Activated CD8-positive, alpha-beta T cell treated with anti-CD3 and anti-CD28 coated beads, Interleukin-2, amount 10 ng/mL, durations not matched to agents 7 days and 5 days (primary cell): ENCODE measurements at places on chromosomes 4 and X. TPM values are rescaled to one million over a fixed set of nuclear protein-coding genes. Genes with fewer than 3 reads are reported as not detected.

- no peak for DNase-seq
Observed at GRCh38 chrX:16466640-16467432, 183.1 kb upstream of the S100G start.

- no peak for DNase-seq
Observed at GRCh38 chr4:2219233-2219760, 22.6 kb downstream of the HAUS3 start.

DNA sequence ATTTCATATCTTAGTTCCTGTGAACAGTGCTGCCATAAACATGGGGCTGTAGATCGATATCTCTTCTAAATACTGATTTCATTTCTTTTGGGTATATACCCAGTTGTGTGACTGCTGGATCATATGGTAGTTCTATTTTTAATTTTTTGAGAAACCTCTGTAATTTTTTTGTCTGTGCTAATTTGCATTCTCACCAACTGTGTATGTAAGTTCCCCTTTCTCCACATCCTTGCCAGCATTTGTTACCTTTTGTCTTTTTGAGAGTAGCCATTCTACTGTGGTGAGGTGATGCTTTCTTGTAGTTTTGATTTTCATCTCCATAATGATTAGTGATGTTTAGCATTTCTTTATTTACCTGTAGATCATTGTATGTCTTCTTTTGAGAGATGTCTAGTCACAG is 2086.5 kb upstream of the TENM3 start:
- DNase-seq: no peak

DNA sequence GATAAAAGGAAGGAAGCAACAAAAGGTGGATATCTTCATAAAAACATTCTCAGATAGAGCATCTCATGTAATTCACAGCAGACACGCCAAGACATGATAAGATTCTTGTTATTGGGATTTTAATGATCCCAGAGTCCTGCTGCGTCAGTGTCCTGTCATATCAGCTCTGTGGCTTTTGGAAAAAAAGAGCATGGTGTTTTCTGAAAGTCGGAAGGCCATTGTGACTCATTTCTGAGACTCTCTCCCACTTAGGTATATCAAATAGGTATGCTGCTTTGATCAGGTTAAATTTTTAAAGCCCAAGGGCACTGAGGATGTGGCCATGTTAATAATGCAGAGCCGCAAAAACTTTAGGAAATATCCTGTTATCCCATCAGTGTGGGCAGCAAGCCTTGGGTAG is 481.0 kb downstream of the KCNIP4 start:
- DNase-seq: no peak

DNA sequence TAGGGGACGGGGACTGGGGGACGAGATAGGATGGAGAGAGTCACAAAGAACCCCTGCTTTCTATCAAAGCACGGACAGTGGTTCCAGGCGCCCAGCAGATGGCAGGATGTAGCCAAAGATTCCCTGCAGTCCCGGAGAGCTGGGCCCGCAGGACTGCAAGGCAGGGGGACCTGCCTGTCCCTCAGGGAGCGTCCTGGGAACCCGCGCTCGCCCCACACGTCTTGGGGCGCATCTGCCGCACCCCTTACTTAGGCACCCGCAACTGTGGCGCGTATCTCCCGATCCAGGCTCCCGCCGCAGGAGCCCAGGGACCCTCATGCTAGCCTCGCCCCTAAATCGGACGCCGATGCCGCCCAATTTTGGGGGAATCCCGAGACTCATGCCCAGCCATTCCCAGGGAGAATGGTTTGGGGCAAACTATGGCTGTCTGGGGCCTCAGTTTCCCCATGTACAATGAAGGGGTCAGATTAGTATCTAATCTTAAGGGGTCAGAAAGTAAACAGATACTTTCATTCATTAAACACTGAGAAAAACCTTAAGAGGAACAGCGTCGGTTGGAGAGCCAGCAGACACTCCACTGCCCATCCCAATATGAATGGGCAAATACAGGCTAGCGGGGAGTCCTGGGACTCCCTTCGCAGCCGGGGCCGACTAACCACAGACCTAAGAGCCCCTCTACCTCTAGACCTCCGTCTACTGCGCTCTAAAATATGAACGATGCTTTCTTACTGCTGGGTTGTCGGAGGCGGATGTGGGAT is 581 bp upstream of the STK32B start:
- peak; percentile 51 for DNase-seq

The SOX3 gene
- total RNA-seq: not detected
